ENCODE measurements at places on chromosomes 11 and 22. TPM values are rescaled to one million over a fixed set of nuclear protein-coding genes. Genes with fewer than 3 reads are reported as not detected.

PRG2 gene
- not detected for total RNA-seq

TIMP3 gene
- total RNA-seq = 561 TPM

FLRT1 gene
- total RNA-seq = not detected

THYN1 gene
- 76.5 TPM for total RNA-seq

PRODH gene
- 10.7 TPM for total RNA-seq

GPHA2 gene
- total RNA-seq = not detected

DKK3 gene
- 25.1 TPM for total RNA-seq

APOA4 gene
- total RNA-seq = not detected

SLN gene
- not detected for total RNA-seq

DDI1 gene
- total RNA-seq = not detected

GRAMD1B gene
- total RNA-seq = 8.5 TPM

CRYBA4 gene
- not detected for total RNA-seq

MS4A1 gene
- total RNA-seq = 4.5 TPM

GRCh38 chr11:367956-368413 lies 1.3 kb upstream of the B4GALNT4 start:
- no peak for DNase-seq

DNA sequence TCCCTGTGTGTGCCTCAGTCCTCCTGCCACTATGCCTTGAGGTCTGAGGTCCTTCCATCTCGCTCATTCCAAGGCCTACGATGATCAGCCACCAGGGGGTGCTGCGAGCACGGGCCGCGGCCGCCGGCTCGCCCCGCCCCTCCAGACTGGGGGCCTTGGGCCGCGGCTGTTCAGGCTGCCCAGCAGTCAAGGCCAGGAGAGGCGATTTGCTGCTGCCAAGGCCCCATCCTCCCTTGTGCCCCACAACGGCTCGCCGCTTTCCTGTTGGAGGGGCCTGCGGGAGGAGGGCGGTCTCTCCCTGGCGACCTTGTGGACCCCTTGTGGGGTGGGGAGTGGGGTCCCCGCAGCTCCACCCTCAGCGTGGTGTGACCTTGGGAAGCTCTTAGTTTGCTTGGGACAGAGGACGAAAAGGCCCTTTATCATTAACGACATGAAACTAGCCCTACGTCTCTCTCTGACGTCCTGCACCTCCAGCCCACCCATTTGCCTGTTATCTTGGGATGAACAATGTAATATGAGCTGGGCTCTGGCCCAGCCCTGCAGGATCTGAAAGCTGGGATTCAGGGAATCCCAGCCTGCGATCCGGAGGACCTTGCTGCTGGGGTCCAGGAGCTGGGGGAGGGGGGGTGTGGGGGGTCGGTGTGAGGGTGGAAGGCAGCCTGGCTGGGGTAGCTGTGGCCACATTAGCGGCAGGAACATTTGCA lies 5.3 kb upstream of the GALR3 start:
- peak; percentile 85 for DNase-seq

- no peak for DNase-seq
Measured at GRCh38 chr22:31144223-31144622, 3.9 kb upstream of the PLA2G3 start.

DNA sequence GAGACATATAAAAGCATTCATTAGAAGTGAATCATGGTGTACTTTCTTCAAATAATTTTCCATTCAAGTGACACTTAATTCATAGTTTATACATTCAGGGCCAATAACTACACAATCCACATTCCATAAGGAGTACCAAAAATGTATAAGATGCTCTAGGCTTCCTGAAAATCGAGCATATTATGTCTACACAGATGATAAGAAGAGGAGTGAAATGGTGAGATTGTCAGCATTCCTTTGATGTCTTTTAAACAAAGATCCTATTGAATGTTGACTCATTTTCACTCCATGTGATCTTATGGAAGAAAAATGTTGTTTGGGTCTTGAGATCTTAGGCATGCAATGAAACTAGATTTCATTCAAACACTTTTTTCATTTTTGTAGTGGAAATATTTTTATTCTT lies 843.2 kb downstream of the KCNA4 start:
- no peak for DNase-seq

GRCh38 chr11:95149651-95150364 lies 60.2 kb downstream of the ENDOD1 start:
- DNase-seq = no peak

DNA sequence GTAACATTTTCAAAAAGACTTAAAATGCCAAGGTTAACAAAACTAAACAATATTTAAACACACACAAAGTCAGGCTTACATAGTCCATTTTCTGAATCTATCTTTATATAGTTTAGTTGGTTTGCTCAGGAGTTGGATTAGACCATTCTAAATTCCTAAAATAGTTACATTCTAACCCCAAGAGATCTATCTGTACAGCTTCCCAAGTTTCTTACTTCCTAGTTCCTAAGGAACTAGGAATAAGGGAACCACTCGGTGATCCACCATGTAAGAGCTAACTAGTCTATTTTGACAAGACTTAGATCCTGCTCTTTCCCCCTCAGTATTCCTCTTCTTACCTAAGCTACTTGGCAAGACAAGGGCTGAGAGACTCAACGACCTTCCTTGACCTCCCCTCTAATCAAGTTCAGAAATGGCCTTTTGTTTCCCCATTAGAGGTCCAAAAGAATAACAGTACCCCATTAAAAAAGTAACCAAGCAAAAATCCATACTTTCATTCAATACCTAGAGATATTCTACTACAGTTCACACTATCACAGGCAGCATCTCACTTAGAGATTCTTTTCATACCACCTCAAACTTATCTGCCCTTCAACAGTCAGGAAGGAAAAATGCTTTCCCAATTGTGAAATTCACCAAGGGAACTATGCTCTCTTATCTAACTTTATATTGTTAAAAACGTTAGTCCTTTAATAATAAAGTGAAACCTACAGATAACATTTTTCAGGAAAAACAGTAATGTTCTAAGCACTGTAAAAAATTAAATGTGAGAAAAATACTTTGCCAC lies 253.1 kb downstream of the TTC28 start:
- DNase-seq = no peak

DNA sequence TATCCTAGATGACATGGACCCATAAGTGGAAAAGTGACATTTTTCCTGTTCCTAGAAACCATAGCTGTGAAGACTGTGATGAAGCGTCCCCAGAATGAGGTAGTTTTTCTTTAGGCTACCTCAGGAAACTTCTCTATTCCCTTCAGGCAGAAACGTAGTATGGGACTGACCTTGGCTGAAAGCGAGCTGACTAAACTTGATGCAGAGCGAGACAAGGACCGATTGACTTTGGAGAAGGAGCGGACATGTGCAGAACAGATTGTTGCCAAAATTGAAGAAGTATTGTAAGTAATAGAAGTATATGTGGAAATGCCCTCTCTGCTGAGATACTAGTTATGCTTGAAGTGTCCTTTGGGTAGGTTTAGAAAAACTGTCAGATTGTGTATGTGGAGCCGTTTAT lies 64.7 kb upstream of the GRIK4 start:
- DNase-seq = no peak

DNA sequence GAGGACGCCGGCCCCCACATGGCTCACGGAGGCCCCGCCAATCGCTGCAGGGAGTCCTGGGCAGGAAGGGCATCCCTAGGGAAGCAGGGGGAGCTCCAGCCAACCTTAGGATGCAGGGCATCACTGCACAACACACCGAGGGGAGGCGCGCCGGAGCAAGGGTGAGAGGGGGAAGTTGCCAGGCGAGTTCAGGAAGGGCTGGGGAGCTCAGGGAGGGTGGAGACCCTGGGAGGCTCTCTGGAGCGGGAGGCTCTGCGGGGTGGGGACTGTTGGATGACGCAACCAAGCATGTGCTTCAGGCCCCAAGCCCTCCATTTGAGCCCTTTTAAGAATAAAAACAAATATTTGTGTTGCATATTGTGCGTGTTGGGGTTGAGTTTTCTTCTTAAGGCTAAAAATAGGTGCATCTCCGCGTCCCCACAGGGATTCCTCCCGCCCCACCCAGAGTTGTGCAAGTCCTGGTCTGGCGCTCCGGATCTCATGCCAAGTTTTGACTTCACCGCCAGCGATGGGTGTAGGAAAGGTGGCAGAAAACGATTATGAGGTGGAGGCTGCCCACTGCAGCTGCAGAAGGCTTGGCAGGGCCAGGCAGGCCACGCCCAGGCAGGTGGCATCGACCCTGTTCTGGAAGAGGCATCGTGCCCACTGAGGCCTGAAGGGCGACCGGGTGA lies 65.2 kb downstream of the WNT7B start:
- no peak for DNase-seq

- DNase-seq = no peak
Measured at GRCh38 chr11:38553148-38553547, 1955.1 kb upstream of the RAG2 start.

GRCh38 chr22:38228873-38229740 lies 27.3 kb downstream of the MAFF start:
- DNase-seq = no peak

- no peak for DNase-seq
Measured at GRCh38 chr11:31957674-31958073, 133.2 kb upstream of the RCN1 start.

GRCh38 chr11:116911976-116912734 lies 74.7 kb upstream of the APOA1 start:
- no peak for DNase-seq

- DNase-seq = no peak
Measured at GRCh38 chr11:75141166-75141565, 9.7 kb upstream of the SLCO2B1 start.

DNA sequence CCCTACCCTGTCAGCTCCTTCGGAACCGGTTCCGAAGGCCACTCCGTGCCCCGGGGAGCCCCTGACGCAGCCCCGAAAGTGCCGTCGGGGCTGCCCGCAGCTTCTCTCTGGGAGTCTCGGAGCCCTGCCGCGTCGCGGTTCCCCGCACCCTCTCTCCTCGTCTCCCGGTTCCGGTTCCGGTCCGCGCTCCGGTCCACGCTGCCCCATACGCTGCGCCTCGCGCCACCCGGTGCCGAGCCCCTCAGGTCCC lies 618 bp downstream of the MTA2 start:
- no peak for DNase-seq

- no peak for DNase-seq
Measured at GRCh38 chr11:106447631-106448191, 370.2 kb downstream of the AASDHPPT start.

DNA sequence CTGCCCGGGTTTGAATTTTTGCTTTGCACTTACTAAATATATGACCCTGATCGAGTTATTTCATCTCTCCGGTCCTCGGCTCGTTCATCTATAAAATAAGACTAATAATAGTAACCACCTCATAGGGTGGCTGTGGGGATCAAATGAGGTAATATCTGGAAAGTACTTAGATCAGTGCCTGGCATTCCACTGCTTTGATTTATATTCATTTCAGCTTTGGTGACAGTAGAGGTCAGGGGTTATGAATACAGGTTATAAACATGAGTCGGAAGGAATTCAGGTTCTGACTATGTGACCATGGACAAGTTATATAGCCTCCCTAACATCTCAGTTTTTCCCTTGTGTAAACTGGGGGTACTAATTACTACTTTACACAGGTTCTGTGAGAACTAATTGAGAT lies 2.9 kb upstream of the TEAD1 start:
- DNase-seq = no peak

- no peak for DNase-seq
Measured at GRCh38 chr11:60303661-60304060, 23.2 kb downstream of the MS4A4A start.

- no peak for DNase-seq
Measured at GRCh38 chr11:36295926-36296325, at the start of gene PRR5L. Gene PRR5L (plus strand): TSS chr11:36296288. CDS start chr11:36401122, 104,834 bp downstream.

DNA sequence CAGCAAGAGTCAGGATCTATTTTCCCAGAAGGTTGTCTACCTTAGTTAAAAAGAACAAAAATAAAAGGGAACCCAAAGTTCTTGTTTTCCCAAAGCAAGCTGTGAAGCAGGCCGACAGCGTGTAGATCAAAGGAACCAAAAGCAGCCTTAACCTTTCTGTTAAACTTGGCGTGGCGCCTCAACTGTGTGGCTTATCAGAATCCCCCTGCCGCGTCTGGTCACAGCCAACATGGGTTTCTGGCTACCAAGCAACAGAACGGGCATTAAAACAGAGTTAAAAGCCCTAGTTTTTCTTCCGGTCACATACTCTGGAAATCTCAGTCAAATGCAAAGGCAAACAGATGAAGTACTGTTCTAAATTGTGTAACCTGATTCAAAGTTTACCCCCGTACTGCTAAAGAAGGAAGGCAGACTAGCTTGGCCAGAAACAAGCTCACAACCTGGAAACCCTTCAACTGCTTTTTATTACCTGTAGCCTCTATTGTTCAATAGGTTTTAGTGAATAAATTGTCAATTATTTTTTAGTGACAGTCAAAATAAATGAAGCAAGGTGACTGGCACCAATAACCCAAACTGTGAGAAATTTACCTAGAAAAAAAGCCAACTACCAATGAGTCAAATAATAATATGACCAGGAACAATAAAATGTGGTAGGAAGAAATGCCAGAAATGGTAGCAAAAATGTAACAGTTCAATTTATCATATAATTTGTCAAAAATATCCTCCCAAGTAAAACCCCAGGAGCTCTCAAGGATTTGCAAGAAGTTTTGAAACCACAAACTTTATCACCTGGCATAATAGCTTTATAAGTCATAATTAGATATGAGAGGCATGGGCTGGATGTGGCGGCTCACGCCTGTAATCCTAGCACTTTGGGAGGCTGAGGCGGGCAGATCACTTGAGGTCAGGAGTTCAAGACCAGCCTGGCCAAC lies 21.4 kb downstream of the CHKA start:
- DNase-seq = no peak

DNA sequence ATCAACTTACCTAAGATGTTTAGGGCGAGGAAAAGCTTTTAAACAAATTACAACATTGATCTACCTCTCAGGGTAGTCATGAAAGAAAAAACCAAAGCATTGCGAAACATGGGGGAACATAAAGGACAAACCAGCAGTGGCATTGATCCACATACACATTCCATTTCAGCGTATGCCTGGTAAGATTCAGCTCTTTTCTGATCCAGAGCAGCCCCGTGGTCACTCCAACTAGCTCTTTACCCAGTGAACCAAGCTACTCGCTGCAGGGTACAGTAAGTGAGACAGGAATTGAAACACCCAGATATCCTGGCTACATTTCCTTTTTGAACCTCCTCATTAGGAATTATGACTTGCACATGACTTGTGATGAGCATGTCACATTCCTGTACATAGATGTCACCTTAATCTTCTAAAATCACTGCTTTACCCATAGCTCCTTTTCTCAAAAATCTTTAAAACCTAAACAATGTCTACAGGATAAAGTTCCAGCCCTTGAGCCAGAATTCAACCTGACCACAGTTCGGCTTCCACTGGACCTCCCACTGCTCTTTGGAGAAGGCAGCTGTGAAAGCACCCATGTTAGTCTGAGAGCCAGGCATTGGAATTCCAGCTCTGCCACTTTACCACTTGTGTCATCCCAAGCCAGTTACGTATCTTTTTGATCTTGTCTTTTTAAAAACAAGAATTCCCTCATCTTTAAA lies 42.9 kb upstream of the AKIP1 start:
- no peak for DNase-seq

DNA sequence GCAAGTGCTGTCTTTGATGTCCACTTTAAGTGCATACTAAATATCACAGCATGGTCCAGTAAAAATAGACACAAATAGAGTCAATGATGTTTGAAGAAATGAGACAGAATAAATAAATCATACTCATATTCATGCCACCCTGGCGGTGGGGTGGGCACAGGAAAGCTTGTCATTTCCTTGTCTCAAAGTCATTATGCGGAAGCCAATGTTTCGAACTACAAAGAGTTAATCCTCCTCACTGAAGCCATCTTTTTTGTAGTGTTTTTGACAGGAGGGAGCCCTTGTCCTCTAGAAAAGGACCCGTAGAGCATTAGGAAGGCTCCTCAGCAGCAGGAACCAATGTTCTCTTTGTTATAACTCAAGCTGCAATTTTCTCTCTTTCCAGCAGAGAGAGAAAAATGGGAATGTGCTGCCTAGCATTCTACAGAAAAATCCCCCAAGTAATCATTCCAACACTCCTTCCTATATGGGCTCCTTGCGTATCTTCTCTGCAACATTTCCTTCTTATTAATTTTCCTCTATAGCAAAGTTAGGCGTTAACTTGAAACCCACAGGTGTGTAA lies 30.6 kb downstream of the SC5D start:
- no peak for DNase-seq
